CD4-positive, alpha-beta T cell treated with Interleukin-1 beta for 1 hour (primary cell): ENCODE measurements at places on chromosomes 5 and 9.
A peak's percentile ranks its signal among the peaks of the same experiment; 100 is the strongest.

GRCh38 chr9:91883503-91883902 is 66.5 kb downstream of the ROR2 start:
- no peak for DNase-seq

GRCh38 chr5:4189317-4189716 is 593.7 kb downstream of the IRX1 start:
- DNase-seq: no peak

DNA sequence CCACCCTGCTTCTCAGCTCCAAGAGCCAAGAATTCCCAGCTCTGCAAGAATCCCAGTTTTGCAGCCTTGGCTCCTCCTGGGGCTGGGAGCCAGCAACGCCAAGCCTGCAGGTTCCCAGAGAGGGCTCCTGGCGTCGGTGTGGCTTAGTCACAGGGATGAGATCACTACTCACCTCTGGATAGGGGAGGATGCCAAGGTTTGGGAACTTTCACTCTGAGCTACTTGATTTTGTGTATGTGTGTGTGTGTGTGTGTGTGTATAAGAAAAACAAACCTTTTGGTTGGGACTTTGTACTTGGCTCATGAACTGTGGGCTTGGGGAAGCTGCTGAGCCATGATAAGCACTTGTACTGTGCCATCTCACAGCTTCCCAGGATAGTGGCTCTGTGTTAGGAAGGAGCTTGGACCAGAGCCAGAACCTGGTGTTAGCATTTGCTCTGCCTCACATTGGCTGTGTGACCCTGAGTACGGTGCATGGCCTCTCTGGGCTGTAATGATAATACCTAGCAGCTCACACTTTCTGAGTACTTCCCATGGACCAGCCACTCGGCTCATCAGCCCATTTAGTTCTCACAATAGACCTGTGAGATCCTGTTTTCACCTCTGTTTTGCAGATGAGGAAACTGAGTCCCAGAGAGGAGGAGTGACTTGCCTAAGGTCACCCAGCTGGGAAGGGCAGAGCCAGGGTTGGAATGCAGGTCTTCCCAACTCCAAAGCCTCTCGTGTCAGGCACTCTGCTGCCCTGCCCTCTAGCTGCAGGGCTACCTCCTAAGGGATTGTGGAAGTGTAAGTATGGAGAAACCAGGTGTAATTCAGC is 41.4 kb upstream of the DAB2IP start:
- no peak for DNase-seq

DNA sequence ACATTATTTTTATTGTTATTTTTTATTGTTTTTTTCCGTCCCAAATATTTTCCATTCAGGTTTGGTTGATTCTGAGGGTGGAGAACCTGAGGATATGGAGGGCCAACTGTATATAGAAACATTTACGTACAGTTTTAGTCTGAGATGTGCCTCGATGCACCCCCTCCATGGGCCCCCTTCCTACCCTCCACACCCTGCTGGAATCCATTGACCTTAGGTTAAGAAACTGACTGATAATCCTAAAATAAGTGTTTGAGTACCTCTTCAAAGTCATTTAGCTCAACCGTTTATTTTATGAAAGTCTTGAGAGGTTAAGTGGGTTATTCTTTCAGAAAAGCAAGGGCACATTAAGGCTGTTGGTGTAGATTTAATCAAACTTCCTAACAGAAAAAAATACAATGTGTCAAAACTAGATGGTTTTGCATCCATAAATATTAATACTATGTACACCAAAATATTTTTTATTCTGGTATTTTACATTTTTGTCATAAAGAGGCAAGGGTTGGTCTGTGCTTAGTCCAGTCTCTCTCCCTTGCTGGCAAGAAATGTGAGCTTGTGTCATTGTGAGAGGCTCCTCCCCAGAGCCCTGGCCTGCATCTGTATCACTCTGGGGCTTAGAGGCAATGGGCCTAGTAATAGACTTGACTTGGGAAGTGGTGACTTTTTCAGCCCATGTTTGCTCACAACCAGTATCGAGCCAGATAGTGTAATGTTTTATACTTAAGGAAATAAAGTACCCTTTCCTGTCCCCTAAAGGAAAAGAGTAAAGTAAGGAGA is 15.7 kb downstream of the MTRR start:
- DNase-seq: no peak

- DNase-seq: no peak
Measured at GRCh38 chr5:82561797-82562196, 283.6 kb upstream of the RPS23 start.

- no peak for DNase-seq
Measured at GRCh38 chr9:116157436-116158138, 4.0 kb downstream of the PAPPA start.

GRCh38 chr9:102845827-102846371 is 149.2 kb upstream of the CYLC2 start:
- no peak for DNase-seq

DNA sequence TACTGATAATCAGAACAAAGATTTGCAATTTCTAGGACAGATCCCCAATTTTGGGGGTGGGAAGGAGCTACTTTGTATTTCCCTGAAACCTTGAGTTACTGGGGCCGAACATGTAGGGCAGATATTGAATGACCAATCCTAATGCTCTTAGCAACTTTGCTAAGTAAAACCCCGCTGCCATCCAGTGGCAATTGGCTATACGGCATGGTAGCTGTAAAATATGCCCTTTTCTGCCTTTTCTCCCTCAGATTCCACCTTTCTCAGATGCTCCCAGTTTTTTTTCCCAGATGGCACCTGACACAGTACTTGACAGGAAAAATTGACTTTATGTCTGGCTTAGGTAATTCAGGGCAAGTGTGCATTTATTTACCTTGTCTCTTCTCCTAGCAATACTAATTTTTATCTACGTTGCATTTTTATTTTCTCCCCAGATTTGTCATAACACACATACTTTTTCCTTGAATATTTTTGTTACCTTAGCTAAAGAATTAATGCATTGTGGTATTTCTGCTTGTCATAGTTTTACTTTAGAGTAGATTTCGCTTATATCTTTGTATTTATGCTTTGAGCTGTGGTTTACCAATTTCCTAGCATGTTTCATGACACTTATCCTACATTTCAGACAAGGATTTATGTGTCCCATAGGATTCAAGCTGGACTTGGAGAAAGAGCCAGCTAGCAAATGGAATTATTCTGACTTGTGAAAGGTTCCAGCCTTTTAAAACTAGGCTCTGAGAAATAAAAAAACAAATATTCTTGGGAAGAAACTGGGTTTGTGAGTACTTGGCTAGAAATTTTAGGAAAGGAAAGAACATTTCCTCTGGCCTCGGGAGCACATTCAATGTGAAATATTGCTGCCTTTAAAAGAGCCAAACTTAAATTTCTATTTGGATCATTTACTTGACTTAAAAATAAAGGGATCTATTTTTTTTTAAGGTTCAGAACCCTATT is 37.4 kb downstream of the PIK3R1 start:
- DNase-seq: peak; percentile 57

DNA sequence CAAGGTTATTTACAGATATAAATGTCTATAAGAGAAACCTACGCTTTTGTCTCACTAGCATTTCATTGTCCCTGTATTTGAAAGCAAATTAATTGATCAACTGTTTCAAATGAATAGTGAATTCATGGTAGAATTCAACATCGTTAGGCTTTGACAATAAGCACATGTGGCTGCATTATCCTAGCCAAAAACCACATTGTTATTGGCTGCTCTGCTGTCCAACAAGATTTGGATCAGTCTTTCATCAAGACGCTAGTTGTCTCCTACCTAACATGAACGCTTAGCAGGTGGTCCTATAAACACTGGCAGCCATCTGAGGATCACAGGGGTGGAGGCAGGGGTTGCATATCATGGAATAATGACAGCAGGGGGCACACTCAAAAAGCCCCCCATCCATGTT is 455.0 kb downstream of the CTNND2 start:
- DNase-seq: no peak

DNA sequence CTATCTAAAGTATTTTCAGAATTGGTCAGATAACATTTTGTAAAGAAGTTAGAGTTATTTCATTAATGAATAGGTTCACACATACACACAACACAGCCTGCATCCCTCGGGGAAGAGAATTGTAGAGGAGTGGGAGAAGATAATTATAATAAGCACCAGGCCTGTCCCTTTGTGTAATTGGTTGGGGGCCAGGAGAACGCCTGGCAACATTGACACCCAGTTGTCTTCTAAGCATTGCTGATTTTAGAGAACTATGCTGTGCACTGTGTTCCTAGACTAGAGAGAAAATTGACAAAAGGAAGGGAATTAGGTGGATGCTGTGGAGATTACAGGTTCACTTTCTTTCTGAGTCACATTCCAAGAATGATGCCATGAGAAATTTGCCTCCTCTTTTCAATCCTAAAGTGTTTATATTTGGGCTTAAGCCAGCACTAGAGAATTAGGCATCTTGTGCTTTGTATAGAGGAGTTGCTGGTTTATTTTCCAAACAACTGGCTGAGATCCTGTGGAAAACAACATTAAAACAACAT is 247.6 kb downstream of the COX7C start:
- DNase-seq: no peak

GRCh38 chr5:133140311-133140710 is 88.5 kb downstream of the HSPA4 start:
- no peak for DNase-seq

GRCh38 chr9:96031366-96031824 is 155.9 kb downstream of the ERCC6L2 start:
- DNase-seq: no peak

- DNase-seq: no peak
Measured at GRCh38 chr9:3736161-3736560, 210.4 kb upstream of the RFX3 start.

GRCh38 chr5:82640916-82641315 is 362.8 kb upstream of the RPS23 start:
- no peak for DNase-seq

DNA sequence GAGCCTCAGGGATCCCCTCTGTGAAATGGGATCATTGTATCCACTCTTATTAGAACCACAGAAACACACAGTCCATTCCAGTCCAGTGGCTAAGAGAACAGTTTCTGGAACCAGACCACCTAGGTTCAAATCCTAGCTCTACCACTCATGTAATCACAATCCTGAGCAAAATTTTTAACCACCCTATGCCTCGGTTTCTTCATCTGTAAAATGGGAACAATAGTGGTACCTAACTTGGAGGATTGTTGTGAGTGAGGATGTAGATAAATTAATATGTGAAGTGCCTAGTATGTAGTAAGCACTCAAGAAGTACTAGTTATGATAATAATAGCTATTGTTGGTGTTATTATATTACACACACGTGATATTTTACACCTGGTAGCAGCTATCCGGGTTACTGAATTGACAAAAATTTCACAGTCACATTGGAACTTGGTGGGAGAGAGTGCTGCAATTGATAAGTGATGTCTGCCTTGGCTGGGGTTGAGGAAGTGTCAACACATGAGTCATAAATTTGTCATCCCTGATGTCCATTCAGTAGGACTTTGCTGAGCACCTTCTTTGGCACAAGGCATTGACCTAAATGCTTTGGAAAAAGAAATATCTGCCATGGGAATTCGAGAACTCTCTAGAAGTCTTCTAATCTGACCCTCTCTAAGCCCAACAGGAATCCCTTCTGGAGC is 68.4 kb downstream of the COL27A1 start:
- DNase-seq: no peak

DNA sequence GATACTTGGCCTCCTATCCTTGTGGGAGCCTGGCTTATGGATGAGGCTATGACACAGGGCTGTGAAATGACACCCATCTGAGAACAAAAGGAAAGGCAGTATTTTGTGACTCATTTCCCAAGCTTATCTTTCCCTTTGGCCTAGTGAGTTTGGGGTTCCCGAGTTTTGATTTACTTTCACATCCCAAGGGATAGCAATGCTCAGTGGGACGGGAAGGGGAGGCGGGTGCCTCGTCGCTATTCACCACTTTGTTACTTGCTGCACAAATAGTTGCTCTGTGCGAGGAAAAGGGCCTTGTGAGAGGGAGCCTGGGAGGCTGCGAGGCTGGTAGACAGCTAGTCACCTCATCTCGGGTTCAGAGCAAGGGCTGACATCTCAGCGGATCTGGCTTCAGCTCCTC is 59.1 kb upstream of the ENTREP1 start:
- DNase-seq: no peak

GRCh38 chr9:86714999-86715398 is 232.3 kb downstream of the GAS1 start:
- no peak for DNase-seq

- DNase-seq: no peak
Measured at GRCh38 chr5:133048993-133049725, 2.7 kb upstream of the HSPA4 start.

DNA sequence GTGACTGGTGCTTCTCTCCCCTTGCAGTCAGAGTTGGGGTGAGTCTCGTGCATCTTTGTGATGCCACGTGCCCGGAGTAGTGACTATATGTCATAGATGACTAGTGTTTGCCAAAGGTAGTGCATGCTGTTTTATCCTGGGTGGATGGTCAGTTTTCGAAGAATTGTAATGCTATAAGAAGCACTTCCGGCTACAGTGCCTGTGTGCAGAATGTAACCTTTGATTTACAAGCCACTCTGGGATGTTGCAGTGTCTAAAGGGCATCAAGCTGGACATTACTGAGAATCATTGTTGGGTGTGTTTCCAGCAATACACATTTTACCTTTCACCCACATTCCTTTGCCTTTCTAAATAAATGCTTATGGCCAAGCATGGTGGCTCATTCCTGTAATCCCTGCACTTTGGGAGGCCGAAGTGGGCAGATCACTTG is 16.7 kb downstream of the MVB12B start:
- no peak for DNase-seq

GRCh38 chr5:138736293-138736692 is 16.9 kb upstream of the CTNNA1 start:
- DNase-seq: no peak

DNA sequence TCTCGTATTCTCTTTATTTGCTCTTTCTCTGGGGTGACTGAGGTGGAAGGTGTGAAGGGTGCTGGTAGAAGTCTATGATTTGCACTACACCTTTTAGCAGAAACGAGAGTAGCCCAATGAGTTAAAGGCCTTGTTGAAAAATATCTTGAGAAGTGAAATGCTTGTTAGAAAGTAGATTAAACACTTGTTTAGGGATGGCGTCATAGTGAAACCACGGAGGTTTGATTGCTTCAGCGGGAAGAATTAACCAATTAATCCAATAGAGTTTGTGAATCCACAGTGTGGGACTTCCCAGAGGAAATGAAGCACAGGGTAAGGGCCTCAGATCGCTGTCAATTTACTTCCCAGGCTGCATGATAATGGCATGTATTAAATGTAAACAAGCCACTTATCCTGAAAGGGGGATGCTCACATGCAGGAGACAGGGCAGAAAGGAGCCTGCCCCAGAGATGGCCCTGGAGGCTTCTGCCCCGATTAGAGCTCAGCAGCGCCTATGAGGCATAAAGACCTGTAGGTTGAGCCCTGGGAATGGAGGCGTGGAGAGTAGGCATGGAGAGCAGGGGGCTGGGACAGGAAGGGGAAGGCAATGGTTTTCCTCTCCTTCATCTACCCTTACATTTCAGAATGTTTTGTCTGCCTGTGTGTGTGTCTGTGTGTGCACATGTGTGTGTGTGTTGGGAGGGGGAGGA is 1.5 kb downstream of the FAM170A start:
- no peak for DNase-seq
